ENCODE measurements at places on chromosomes 4 and X.

DNA sequence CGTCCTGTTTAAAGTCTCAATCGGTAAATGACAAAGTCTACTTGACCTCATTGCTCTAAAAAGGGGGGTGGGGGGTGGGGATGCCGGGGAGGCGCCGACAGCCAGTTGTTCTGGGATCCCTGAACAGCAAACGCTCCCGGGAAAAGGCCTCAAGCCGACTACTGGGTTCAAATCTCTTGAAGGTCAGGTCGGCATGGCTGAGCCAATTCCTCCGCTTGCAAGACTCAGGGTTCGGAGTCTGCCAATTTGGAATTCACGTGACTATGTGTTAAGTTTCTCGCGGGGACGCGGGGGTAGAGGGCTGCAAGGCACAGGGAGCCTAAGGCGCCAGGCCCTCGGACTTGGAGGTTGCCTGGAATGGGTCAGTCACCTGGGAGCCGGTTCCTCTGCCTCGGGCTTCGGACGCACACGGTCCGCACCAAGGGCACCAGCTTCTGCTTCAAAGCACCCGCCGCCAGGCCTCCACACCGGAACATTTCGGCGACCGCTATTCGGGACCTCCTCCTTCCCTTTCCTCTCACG lies 399 bp downstream of the AIFM1 start:
- no peak for DNase-seq

DNA sequence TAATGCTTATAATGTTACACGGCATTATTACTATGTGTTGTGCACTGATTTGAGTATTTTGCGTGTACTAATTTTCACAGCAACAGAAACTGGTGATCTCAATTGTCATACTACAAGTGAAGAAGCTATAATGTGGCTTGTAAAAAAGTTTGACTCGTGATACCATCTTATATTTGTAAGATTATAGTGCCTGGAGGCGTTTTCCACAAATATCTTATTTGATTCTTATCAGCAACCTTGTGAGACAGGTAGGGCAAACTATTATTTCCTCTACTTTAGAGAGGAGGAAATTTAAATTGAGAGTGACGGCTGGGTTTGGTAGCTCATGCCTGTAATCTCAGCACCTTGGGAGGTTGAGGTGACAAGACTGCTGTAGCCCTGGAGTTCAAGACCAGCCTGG lies 4.5 kb downstream of the CUL4B start:
- no peak for DNase-seq

DNA sequence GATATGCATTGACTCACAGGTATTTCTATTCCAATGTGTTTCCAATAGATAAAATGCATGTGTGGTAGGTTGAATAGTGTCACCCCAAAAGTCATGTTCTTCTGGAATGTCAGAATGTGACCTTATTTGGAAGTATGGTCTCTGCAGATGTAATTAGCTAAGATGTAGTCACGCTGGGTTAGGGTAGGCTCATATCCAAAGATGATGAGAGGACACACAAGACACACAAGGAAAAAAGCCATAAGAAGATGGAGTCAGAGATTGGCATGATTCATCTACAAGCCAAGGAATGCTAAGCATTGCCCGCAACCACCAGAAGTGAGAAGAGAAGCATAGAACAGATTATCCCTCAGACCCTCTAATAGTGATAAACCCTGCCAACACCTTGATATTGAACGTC lies 17.5 kb downstream of the ZNF330 start:
- no peak for DNase-seq

DNA sequence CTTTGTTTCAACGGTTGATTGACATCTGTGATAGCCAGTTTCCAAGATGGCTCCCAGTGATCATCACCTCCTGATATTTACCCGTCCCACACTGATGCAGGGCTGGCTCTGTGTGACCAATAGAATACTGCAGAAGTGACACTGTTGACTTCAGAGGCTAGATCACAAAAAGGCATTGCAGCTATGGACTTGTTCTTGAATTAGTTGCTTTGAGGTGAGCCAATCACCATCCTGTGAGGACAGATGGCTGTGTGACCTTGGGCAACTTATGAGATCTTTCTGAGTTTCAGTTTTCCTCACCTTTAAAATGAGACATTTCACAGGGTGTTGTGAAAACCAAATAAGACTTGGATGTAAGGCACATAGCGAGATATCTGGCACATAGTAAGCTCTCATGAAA lies 1.8 kb upstream of the GPR82 start:
- DNase-seq = no peak

GRCh38 chr4:118772081-118772766 lies 63.7 kb downstream of the SEC24D start:
- no peak for DNase-seq

DNA sequence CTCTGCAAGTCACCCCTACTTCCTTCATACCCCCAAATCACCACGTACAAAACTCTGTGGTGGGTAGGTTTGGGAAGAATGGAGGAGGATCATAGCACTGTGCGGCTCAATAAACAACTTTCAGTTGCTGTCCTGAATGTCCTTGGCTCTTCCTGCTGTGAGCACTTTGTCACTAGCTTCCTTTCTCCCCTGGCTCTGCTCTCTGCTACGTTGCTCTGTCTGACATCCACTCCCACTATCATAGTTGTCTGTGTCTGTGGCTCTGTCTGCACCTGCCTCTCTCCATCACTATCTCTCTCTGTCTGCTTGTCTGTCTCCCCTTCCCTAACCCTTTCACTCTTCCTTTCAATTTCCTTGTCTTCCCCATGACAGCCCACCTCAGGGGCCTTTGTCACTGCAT lies 21.2 kb upstream of the SMPX start:
- no peak for DNase-seq

DNA sequence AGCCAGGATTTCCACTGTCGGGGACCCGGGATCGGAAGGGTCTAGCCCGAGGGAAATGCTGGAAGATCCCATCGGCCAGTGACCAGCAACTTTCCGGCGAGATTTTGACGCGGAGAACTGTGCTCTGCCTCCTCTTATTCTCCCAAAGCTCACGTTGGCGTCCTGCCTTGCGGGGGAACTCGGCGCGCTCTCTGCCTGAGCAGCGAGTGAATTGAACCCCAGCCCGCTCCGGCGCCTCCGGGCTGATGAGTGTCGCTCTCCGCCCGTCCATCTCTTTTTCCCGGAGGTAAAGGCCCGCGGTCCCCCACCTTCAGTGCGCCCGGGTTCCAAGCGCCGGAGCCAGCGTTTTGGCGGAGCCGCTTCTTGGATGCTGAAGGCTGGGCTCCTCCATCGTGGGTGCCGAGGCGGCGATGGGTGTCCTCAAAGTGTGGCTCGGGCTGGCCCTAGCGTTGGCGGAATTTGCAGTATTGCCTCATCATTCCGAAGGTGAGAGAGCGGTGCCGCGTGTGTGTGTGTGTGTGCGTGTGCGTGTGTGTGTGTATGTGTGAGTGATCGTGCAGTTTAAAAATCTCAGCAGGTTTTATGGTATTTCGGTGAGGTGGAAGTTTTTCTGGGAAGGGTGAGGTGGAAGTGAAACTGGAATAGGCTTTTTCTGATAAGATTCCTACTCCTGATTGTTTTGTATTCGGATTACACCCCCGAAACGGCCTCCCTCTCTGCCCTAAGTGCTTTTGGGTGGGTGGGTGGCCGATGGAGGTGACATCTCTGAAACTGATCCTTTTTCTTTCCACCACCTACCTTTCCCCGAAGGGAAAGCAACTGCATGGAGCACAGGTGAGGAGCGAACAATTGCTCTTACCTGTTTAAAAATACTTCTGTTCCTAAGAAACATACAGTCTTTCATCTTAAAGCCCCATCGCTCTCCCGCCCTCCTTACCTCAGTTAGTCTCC lies 752 bp downstream of the FRAS1 start:
- peak; percentile 58 for DNase-seq

- no peak for DNase-seq
These were observed 359.6 kb upstream of the PITX2 start for GRCh38 chr4:110982486-110982885.

DNA sequence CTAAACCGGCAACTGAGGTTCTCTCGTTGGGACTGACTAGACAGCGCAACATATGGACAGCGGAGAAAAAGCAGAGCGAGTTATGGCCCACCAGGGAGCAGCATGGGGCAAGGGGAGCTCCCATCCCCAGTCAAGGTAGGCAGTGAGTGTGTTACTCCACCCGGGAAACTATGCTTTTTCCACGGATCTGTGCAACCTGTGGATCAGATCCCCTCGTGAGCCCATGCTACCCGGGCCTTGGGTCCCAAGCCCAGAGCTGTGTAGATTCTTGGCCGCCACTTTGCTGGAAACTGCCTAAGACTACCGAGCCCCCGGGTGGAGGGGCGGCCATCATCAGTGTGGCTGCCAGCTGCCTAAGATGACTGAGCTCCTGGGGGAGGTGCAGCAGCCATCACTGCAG lies 140.9 kb downstream of the PAPSS1 start:
- no peak for DNase-seq

- no peak for DNase-seq
These were observed 240.3 kb downstream of the DCLK2 start for GRCh38 chr4:150318527-150318926.

DNA sequence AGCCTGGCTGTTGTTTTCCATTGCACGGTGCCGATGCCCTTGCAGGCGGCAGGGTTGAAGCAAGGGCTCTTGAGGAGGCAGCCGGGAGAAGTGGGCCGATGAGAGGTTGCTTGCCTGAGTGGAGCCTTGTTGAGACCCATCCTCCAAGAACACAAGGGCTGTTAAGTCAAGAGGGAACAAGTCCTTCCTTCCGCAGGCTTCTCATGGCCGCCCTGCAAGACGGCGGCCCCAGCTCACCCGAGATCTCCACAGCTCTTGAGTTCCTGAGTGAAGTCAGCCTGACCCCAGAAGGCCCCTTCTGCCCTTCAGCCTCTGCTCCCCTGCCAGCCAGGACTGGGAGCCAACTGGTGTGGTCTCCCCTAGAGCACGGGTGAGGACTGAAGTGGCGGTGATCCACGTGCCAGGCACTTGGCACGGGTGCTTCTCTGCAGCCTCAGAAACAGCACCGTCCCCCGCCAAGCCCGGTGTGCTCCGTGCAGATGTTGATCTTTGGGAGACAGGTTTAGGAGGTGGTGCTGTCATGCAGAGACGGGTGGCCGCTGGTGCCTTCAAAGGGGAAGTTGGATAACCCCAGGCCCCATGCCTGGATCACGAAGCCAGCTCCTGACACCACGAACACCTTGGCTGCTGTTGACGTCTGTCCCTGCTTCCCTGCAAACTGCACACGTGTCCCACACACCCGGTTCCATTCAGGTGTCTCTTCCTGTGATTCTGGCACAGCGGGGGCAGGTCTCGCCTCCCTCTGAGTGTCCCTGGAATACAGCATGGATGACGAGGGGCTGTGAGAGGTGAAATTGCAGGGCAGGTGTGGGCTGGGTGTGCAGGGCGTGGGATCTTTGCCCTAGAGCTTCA lies 164.4 kb upstream of the PSAPL1 start:
- DNase-seq = no peak

DNA sequence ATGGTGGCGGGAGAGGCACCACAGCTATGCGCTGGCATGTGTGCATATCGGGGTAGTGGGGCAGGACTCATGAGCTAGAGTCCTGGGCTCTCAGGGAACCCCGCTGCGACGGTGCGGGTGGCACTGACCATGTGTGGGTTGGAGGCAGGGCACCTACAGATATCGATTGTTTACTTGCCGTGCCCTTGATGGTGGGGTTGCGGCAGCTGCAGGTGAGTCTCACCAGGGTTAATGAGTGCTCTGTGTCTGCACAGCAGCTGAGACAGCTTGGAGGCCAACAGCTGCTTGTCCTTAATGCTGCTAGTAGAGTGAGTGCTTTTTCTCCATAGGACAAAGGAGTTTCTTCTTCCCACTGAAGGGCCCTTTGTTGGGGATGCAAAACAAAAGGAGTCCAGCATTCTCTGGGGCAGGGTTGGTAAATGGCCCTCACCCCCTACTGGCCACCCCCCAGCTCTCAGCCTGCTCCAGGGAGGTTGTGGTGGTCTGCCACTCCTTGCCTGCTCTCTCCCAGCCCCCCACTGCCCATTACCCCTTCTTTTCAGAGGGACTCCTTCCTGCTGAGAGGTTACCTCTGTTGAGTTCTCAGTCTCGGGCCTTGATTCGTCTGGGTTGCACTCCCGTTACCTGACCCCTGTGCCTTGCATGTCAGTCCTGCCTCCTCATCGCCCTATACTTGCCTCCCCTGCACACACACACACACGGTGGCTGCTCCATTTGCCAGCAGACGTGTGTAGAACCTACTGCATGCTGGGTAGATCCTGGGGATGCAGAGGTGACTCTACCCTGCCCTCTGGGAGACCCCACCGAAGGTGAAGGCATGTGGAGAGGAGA lies 52.8 kb downstream of the TBC1D14 start:
- DNase-seq = no peak

- DNase-seq = no peak
These were observed 8.6 kb upstream of the ARHGAP10 start for GRCh38 chr4:147723326-147723725.

- DNase-seq = no peak
These were observed 618.1 kb upstream of the ADGRL3 start for GRCh38 chr4:60581919-60582536.

Measured in stimulated activated naive CD8-positive, alpha-beta T cell treated with anti-CD3 and anti-CD28 coated beads, Interleukin-15, amount 100 ng/mL, for 72 hours (primary cell).